ENCODE measurements at places on chromosomes 13 and 19.

DNA sequence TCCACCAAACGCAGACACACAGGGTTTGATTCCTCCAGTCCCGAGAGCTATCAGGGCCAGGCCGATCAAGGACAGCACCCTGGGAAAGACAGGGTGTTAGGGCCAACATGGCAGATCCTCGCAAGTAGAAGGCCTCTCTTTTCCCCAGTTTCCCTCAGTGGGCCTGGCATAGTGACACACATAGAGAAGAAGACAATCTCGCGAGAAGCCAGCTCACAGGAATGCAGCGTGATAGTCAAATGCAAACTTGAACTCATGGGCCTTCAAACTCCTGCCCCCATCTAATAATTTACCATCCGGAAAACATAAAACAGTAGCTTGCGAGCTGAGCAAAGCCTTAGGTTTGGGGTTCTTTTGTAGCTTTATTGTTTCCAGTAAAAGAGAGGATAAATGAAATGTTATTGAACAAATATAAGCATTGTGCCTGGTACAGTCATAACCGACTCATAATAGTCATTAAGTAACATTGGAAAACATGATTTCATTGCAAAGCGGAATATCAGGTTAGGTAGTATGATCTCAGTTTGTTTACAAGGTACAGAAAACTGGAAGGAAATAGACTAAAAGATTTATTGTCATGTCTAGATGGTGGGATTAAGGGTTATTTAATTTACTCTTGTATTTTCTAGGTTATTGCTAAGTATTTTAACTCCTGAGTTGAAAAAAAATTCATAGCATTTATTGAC lies 30.5 kb downstream of the SLC15A1 start:
- DNase-seq: no peak

GRCh38 chr13:75870397-75870903 lies 234.3 kb downstream of the LMO7 start:
- DNase-seq: peak; percentile 59

- no peak for DNase-seq
Measured at GRCh38 chr13:67466569-67466968, 236.4 kb upstream of the PCDH9 start.

GRCh38 chr13:45361596-45362206 lies 20.7 kb upstream of the TPT1 start:
- peak; percentile 30 for DNase-seq

DNA sequence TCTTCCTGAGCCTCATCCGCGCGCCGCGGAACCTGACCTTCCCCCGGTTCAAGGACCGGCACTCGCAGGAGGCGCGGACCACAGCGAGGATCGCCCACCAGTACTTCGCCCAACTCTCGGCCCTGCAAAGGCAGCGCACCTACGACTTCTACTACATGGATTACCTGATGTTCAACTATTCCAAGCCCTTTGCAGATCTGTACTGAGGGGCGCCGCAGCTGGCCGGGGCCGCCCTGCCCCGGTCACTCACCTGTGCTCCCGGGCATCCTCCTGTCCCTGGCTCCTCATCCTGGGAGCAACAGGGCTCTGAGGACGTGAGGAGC lies 23.9 kb upstream of the KCTD15 start:
- DNase-seq: no peak

- DNase-seq: no peak
Measured at GRCh38 chr19:384799-385169, 24.2 kb downstream of the C2CD4C start.

DNA sequence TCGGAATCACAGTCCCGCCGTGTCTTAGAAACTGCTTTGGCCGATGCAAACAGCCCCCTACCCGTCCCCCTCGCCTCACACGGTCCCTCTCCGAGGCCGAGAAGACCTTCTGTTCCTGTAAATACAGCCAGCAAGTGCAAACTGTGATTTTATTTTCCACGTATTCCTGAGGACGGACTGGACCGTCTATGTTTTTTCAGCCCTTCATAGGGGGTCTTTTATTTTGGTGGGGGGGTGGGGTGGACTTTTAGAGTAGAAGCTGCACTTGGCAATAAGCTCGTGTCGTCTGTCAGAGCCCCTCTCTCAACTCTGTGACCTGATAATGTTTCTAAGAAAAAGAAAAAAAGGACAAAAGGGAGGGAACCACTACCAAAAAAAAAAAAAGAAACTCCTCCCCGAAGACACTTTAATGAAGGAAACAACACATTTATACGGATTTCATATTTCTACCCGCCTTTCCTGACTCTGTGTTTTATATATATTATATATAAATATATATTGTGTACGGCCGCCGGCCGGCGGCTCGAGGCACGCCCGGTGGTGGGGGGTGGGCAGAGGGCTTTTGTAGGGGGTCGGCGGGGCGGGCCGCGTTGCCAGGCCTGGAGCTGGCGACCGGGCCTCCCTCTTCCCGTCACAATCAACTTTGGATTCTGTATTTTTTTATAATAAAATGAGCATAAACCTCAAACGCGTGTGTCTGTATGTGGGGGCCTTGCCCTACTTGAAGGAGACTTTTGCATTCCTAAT lies 15.2 kb downstream of the EFNA2 start:
- DNase-seq: no peak

DNA sequence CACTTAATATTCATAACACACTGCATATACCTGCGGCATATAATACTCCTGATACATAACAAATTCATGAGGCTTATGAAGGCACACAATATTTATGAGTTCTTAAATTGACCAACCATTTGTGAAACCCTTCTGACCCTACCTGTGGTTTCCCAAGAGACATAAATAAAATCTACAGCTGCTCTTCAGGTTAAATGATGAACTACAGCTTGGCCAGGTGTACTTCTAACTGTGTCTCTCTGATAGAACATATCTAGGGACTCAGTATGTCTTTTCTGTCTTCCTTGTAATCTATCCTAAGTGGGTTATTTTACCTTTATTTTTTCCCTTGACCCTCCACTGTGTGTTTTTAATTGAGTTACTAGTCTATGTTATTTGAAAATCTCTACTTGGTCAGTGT lies 189.9 kb upstream of the UFM1 start:
- DNase-seq: no peak

DNA sequence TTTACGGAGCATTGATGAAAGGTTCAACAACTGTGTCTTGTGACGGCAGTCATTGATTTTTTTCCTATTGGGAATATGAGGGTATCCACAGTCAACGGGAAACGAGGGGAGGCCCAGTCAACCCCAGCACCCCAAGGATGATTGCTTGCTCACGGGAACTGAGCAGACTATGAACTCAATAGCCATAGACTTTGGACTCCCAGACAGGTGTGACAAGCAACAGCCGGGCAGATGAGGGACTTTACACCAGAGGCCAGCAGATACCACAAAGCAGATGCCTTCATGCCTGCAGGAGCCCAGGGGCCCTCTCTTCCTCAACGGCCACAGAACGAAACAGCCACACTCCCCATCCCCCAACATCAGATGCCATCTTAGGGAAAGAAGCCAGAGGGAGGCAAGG lies 80.3 kb upstream of the FLT1 start:
- no peak for DNase-seq

GRCh38 chr13:106213028-106213757 lies 322.3 kb downstream of the EFNB2 start:
- DNase-seq: peak; percentile 20

GRCh38 chr19:49806620-49806959 lies 6.5 kb downstream of the FUZ start:
- no peak for DNase-seq

- DNase-seq: no peak
Measured at GRCh38 chr13:63731896-63732295, 2316.2 kb upstream of the PCDH20 start.

DNA sequence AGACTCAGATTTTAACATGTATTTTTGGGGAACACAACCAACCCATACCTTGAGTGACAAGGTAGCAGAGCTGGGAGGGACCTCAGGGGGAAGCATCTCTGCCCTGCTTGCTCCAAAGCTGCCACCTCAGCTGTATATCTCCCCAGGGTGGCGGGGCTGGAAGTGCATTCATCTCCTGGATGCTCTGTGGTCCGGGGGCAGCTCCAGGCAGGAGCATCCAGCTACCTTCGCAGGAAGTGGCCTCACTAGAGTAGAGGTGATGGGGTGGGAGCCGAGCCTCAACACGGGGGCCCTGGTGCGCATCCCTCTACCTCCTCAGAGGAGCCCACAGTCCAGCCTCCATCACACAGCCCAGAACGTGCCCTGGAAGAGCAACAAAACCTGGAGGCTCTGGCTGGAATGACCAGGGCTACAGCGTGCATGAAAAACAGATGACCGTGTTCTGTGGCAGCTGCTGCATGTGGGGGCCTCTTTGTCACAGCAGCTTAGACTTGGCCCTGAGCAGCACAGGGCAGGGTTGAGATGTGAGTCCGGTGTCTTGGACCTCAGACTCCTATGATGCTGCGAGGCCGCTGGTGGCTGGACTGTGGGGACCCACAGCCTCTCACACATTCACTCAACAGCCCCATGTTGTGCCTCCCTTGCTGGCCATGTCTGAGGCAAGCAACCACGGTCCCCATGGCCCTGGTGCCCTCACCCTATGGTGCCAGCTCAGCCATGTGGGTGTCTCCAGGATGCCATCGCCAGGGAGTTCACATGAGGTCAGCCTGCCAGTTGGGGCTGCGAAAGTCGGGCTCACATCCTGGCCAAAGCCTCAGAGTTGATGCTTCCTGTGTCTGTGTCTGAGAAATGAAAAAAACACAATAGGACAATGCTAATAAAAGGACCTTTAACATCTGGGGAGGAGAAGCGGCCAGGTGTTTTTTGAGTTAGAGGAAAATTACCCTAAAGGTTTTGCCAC lies 17.1 kb upstream of the GAS6 start:
- no peak for DNase-seq

DNA sequence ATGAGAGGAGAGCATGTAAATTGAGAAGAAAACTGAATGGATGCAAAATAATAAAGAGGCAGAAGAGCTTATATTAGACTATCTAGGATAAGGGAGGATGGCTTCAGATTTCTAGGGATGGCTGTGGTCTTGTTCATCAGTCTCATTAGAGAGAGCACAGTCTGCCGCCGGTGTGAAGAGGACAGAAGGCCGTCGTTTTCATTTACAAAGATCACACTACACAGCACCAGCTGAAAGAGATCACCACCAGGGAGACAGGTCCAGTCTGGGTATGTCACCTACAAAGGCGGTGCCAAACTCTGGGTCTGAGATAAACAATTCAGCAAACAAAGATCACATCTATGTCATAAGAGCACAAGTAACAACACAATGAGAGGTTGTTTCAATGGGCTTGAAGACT lies 1222.3 kb upstream of the SLC10A2 start:
- no peak for DNase-seq

- DNase-seq: no peak
Measured at GRCh38 chr13:111845621-111846351, 221.2 kb upstream of the SOX1 start.

DNA sequence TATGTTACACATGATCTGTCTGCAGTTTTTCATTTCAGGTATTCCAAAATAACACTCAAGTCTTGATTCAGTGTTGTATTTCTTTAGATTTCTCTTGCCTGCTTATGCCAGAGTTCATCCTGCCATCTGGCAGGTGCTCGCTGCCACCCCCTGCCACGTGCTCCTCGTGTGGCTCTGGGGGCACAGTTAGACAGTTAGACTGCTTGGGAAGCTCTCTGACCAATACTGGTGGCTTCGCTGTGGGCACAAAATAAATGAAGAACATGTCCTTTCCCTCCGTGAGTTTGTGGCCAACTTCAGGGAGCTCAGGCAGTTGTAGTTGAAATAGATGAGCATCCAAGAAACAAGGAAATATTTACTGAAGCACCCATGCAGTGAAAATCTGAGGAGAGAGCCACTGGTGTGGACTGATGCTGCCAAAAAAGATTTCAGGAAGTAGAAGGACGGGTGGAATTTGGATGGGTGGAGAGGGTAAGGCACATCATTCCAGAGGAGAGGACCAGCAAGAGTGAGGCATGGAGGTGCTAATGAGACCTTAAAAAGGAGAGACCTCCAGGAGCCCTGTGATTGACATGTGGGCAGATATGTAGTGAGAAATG lies 37.5 kb upstream of the GPR183 start:
- DNase-seq: no peak

DNA sequence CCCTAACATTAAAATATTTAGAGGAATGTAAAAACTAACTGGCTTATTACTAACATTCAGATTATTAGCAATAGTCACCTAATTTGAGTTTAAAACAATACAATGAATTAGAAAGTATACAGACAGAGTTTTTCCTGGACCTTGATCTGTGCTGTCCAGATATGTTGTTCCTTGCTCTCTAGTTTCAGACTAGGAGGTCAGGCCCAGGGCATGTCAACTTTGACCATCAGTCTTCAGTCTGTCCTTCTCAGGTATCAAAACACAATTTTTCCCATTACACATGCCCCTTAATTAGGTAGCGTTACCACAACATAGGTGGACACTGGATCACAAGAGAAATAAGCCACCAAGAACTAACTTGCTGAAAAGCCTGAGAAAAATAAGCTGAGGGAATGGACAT lies 197.0 kb downstream of the MAB21L1 start:
- DNase-seq: no peak

- no peak for DNase-seq
Measured at GRCh38 chr13:61500176-61500575, 84.5 kb upstream of the PCDH20 start.

DNA sequence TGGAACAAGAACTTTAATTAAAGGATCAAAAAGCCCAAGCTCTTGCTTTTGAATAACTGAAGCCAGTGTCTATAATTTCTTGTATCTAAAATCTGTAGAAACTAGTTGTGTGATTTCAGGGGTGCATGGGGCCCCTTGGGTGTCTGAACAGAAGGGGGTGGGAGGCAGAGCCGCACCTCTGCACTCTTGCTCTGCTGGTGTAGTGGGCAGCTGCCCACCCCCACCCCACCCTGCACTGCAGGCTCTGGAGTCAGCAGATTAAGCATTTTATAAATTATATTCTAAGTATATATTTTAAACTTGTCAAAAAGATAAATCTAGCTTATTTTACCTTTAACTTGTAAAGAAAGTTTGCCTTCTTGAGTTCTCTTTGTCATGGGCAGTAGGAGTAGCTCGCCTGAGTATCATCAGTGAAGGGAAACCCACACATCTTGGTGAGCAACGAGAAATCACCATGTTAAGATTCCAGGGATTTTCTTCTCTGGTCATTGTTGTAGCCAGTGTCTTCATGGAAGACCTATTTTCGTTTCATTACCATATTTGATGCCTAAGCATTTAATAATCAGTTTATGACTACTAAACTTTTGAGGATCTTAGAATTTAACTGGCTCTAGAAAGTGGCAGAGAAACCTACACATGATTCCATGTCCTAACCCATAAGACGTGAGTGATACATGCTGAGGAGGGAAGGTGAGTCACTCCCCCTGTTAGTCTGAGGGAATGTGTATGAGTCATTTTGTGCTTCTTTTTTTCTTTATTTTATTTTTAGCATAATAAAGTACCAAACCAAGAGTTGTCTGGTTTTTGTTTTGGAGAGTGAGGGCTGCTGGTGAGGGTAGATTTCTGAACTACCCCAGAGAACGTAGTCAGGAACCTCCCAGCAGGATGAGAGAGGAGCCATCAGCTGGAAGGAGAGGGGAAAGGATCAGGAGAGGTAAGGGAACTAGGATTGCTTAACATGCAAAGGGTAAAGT lies 7.7 kb downstream of the UBE2L5 start:
- DNase-seq: peak; percentile 85

GRCh38 chr19:14731200-14731599 lies 41.4 kb downstream of the ZNF333 start:
- DNase-seq: no peak

- no peak for DNase-seq
Measured at GRCh38 chr13:102960959-102961358, 105.3 kb downstream of the SLC10A2 start.

- peak; percentile 75 for DNase-seq
Measured at GRCh38 chr13:60583911-60584753, 187.1 kb downstream of the TDRD3 start.

GRCh38 chr19:48962029-48962848 lies 2.9 kb upstream of the FTL start:
- peak; percentile 47 for DNase-seq
